ENCODE measurements at places on chromosomes 1 and 21.

DNA sequence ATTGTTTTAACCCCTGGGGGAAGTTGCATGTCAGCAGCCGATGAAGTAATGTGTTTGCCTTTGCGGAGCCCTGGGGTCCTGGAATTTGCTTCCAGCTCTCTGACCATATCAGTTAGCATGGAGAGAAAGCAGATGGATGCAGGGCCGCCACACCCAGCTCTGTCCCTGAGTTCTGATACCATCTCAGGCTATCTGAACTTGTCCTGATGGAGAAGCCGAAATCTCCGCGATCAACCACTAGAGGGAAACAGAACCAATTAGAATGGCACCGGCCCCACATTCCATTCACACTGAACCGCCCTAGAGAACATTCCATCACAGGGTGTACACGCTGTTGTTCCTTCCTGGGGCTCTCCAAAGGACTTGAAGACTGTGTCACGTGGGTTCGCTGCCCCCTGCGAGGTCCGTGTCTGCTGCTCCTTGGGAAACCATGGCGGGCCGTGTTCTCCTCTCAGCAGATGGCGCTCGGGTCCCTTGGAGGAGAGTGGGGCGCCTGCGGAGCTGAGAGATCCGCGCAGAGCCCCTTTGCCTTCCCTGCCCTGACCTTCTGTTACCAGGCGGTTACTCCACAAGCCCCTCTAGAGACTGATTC, 75.4 kb downstream of the ABCA4 start:
- DNase-seq = peak; percentile 11

DNA sequence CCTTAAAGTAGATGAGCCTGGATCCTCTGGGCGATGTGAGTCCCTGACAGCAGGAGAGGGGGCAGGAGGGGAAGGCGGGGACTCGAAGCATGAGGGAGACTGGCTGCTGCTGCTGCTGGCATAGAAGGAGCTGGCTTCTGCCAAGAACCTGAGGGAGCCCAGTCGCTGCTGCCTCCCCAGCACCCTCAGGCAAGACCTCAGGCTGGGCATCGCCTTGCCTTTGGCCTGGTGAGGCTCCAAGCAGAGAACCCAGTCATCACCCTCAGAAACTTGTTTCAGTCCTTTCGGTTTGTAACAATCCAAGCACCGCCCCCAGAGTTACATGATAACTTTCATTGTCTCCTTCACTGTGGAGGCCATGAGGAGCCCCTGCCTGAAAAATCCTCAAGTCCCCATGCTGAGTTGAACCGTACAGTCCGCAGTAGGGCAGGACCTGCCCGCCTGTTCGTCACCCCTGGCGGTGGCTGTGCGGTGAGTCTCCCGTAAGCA, 38.8 kb downstream of the POFUT2 start:
- DNase-seq = no peak

DNA sequence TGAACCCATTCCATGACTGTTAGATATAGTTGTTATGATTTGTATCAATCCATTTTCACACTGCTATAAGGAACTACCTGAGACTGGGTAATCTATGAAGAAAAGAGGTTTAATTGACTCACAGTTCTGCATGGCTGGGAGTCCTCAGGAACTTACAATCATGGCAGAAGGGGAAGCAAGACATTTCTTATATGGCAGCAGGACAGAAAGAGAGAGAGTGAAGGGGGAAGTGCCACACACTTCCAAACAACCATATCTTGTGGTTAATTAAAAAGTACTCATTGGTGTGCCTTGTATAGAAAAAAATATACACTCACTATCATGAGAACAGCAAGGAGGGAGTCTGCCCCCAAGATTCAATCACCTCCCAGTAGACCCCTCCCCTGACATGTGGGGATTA, 137.6 kb upstream of the NBPF11 start:
- no peak for DNase-seq

- DNase-seq = peak; percentile 43
These were observed 2.8 kb upstream of the ZBTB7B start for GRCh38 chr1:154999571-155000410.

GRCh38 chr1:246811985-246812384, 87.8 kb downstream of the SCCPDH start:
- DNase-seq = no peak

GRCh38 chr1:214449371-214449770, 102.0 kb downstream of the PTPN14 start:
- DNase-seq = no peak

GRCh38 chr21:43300496-43301408, 126.2 kb downstream of the SIK1 start:
- DNase-seq = no peak

GRCh38 chr1:56123421-56123820, 455.9 kb downstream of the PLPP3 start:
- DNase-seq = no peak

- peak; percentile 22 for DNase-seq
These were observed 57.3 kb downstream of the ZNF644 start for GRCh38 chr1:90964444-90965035.

DNA sequence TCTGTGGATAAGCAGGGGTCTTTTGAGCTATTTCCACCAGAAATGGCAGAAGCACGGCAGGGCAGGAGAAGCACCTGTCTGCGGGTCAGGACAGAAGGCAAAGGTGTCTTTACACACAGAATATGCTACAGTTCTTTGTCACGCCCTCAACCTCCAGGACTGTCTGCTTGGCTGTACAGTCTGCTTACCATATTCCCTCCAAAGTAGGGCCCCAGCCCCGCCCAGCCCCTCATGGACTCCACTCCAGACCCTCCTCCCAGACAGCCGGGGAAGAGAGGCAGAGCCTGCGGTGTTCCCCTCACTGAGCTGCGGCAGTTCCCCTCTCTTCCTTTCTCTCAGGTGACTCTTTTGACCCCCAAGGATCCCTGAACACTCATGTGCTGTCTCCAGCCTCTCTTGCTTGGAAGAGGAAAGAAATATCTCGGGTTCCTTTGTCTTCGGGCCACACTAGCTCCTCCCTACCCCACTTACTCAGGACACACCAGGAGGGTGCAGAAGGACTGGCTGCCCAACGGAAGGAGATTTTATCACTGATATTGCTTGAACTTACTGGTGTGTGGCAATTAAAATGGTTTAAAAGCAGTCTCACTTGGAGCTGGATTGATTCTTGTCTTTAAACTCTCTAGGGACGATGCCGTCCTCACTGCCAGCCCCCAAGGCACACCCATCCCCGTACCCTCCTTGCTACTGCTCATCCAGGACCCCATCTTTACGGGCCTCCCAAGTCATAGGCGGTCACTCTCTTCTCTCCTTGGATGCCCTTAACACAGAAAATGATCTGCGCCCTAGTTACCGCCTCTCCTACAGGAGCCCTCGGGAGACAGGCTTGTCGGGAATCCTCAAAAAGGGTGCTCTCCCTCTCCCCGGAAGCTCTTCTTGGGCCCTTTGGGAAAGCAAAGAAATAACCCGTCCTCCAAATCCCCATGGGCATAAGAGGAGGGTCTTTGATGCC, 169.7 kb downstream of the TOMM20 start:
- DNase-seq = no peak

GRCh38 chr1:57270927-57271698, 152.7 kb downstream of the DAB1 start:
- DNase-seq = no peak

DNA sequence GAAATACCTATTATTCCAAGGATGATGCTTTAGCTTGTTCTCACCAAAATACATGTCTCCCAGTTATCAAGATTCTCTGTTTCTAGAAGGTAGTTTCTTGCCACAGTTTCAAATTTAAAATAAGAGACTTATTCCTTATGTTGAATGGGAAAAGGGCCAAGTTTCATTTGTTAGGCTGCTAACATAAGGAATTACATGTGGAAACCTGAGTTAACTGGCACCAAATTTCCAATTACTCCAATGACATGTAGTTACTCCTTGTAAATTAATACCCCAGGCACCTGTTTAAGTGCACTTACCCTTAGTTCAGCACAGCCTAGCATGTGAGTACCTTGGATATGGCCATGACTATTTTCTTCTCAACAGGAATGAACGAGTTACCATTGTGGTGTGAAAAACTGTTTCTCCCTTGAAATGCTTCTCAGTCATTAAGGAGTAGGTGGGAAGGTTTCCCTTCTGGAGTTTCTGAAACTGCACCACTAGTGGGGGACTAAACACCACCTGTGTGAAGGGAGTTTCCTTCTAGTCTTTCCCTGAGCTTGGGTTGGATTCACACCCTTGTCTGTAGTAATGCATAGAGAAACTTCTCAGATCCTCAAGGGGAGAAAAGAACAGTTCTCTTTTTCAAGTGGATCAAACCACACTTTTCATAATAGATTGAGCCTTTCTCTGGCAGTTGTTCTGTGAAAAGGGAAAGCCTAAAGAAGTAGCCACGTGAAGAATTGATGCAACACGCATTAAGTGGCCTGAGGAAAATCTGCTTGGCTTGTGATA, 32.3 kb upstream of the LRRC8C start:
- DNase-seq = no peak

DNA sequence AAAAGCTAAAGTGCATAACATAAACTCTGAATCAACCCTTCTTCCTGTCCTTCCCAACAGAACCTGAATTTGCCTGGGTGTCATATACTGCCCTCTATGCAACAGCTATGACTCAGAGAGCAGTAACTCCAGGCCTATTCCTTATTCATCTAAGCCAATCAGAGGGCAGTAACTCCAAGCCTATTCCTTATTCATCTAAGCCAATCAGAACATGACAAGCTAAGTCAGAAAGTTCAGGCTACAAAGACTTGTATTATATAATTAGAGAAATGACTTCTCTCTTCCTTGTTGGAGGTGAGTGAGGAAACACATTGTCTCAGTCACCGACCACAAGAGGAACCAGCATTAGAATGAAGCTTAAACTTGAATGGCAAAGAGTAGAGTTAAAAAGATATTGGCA, 26.2 kb upstream of the TADA1 start:
- DNase-seq = peak; percentile 0

GRCh38 chr1:24648919-24649318, 5.8 kb downstream of the SRRM1 start:
- DNase-seq = no peak

DNA sequence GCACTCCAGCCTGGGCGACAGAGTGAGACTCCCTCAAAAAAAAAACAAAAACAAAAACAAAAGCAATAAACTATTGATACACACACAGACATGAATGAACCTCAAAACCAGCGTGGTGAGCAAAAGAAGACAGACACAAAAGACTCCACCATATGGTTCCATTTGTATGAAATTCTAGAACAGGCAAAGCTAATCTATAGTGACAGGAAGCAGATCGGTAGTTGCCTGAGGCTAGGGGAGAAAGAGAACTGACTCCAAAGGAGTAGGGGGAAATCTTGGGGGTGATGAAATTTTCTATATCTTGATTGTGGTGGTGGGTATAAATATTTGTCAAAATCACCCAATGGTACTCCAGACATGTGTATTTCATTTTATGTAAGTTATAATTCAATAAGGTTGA, 20.9 kb downstream of the LACTBL1 start:
- no peak for DNase-seq

DNA sequence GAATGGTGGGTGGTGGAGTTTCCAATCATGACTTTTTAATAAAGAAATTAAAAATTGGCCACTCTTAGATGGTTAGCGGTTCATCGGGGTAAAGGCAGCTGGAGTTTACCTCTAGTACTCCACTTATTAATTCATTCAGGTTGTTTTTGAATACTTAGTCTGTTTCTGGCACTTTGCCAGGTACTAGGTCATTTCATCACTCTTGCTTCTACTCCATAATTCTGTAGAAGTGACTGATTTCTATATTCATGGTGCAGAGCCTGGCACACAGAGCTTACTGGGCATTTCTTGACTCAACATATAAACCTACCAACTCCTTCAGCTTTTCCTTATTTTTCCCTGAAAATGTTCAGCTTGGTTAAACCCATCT, 31.5 kb downstream of the FOXD2 start:
- no peak for DNase-seq

- DNase-seq = no peak
These were observed 797 bp upstream of the USP1 start for GRCh38 chr1:62436039-62436465.

GRCh38 chr1:228835911-228836310, 100.6 kb downstream of the RHOU start:
- DNase-seq = no peak

- no peak for DNase-seq
These were observed 7.9 kb downstream of the S100B start for GRCh38 chr21:46597031-46597430.

DNA sequence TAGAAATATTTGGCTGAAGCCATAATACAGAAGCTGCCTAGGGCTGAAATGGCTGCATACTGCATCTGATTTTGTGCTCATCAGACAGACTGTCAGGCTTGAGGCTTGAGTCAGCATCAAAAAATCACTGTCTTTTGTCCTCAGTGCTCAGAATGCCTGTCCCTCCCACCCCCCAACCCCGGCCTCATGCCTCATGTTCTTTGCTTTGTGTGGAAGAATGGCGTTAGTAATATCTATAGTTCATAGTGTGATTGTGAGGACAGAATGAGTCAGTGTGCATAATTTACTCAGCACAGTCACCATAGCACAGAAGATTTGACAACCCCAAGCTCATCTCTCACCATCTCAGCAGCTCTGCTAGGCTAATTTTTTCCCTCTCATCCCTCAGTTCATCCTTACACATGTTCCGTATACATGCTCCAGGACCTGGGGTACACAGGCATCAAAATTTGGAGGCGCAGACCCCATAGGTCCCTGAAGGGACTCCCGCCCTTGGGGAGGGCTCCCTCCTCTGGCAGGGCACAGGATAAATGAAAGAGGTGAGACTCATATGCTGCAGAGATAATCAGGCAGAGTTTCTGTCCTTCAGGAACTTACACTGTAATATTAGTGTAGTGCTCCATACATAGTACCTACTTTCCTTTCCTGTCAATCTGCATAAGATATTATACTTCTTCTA, 159.1 kb upstream of the C8B start:
- no peak for DNase-seq

DNA sequence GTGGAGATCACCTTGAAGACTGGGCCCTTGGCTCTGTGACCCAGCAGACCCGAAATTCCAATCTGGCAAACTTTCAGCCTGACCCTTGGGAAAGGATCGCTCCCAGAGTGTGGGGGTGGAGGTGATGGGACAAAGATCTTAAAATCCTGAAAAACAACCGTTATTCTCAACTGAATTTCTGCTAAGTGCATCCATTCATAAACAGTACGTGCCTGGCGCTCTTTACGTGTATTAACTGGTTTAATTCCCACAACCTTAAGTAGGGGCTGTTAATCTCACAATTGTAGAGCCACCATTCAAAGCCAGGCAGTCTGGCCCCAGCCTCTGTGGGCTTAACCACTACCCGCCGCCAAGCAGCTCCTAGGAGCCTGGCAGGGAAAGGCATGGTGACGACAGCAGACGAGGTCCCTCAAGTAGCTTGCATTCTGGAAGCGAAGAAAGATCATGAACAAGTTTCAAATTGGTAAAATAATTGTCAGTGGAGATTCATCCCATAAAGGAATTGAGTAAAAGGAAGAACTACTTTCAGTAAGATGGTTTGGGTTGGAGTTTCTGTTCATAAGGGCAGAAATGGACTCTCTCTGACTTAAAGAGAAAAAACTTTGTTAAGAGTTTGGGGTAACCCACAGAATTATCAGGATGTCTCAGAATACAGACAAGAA, 11.4 kb upstream of the RGS16 start:
- DNase-seq = no peak

- DNase-seq = no peak
These were observed 1.3 kb downstream of the SF3B4 start for GRCh38 chr1:149926296-149926695.

- no peak for DNase-seq
These were observed 92.3 kb downstream of the TRIM11 start for GRCh38 chr1:228314315-228314657.

Measured in CD4-positive, alpha-beta T cell treated with Interleukin-2 at 100 ng/mL for 4 hours (primary cell).